Activated T-helper 2 cell treated with anti-CD3 and anti-CD28 coated beads, Interferon-gamma antibody, Interleukin-2, Interleukin-4, amounts not matched to agents 10 μg/mL and 5 μg/mL and 100 μg/mL, durations not matched to agents 14 hours and 24 hours and 36 hours (primary cell): ENCODE measurements at places on chromosomes 2 and 18.

- DNase-seq, result no peak
Measured at GRCh38 chr2:170571612-170572011, 143.5 kb upstream of the SP5 start.

GRCh38 chr2:137231628-137232027 lies 466.3 kb downstream of the THSD7B start:
- DNase-seq, result no peak

DNA sequence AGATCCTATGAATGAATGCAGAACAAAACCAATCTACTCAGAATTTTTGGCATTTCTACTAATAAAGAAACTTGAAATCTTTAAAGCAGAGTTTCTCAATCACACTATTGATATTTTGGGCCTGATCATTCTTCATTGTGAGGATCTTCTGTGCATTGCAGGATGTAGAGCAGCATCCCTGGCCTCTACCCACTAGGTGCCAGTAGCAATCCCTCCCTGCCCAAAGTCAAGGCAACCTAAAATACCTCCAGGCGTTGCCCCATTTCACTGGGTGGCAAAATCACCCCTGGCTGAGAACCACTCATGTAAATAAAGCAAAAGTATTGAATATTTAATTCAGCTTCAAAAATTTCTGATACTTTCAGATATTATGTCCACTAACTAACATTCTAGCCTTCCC lies 213.0 kb downstream of the SP3 start:
- no peak for DNase-seq

GRCh38 chr2:79122676-79123075 lies 2.4 kb downstream of the REG1A start:
- DNase-seq, result no peak

DNA sequence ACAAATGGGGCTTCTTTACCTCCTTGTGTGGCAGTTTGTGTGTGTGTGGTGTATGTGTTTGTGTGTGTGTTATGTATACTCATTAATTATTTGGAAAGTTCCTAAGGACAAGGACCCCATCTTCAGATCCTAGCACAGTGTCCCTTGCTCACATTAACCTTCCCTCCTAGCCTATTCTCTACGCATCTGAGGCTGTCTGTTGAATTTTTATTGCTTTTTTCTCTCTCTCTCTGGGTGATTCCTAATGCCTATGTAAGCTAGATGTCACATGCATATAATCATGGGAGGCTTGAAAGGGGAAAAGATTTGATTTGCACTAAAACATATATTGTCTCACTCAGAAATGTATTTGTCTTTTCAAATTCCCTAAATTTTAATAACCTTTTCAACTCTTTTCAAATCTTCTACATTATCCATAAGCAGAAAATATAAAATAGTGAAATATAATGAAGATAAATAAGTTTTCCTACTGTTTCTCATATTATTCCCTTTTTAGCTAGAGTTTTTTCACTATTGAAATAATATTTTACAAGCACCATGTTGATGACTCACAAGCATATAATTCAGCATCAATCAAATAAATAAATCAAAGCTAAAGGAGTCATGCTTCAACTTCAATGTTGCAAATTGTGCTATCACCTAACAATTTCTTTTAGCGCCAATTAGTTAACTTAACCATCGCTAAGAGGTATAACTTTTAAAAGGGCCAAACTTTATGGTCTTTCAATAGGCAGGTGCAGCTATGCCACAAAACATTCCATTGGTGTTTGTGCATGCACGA lies 199.0 kb upstream of the ERBB4 start:
- DNase-seq, result no peak

DNA sequence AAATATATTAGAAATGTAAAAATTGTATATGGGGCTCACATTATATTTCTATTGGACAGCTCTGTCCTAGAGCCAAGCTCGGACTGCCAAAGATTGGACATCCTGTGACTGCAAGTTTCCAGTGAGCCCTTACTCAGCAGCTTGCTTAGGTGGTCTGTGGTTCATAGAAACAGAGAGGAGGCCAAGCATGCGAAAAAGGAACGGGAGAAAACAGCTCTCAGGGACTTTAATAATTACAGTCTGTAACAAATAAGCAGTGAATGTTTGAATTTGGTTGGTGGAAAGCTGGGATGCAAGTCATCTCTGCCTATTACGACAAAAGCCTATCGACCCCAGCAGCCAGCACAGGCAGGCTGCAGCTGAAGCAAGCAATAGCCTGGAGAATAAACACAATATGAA lies 35.6 kb downstream of the WIPF1 start:
- no peak for DNase-seq

GRCh38 chr2:198188982-198189381 lies 384.6 kb downstream of the PLCL1 start:
- DNase-seq, result no peak

GRCh38 chr18:2932247-2933181 lies 80.4 kb downstream of the LPIN2 start:
- no peak for DNase-seq

DNA sequence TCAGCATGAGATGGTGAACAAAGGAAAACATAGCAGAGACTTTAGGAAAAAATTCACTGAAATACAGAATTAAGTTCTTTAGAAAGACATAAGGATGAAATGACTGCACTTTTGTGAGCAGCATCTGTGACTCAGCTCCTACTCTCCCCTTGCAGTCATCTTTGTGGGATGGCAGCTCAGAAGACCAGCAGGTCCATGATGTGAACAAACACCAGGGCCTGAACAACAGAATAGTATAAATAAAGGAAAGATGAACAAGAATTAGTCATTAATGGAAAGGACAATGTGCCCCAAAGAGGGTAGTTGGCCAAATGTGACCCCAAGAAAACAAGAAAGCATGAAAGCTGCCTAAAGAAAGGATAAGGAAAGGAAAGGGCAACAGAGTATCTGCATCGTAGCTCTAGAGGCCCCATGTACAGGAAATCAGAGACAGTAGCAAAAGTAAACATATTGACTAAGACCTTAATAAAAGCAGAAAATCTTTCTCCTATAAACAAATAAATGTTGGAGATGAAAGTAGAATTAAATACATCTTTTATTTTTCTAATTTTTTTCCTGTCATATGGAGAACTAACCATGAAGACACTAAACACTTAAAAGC lies 318.0 kb downstream of the ZEB2 start:
- DNase-seq, result no peak

GRCh38 chr2:27489118-27489497 lies 435 bp downstream of the IFT172 start:
- DNase-seq, result no peak

GRCh38 chr18:13285874-13286273 lies 67.3 kb downstream of the LDLRAD4 start:
- no peak for DNase-seq

DNA sequence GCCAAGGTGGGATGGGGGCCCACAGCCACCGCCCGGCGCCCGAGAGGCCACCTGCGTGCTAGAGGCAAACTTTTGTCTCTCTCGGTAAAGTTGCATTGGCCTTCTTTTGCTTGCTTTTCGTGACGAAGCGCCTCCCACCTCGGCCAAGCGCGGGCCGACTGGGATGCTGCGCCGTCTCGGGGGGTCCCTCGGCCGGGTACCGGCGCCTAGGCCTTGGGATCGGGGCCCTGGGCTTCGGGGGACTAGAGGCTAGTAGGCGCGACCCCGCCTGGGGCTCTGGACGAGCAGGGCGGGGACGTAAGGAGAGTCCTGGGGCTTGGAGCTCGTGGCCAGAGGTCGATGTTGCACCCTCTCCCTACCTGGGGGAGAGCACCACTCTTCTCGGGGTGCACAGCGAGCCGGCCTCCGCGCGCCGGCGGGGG lies 545 bp downstream of the GLI2 start:
- DNase-seq, result no peak

GRCh38 chr2:196592911-196593881 lies 46.3 kb upstream of the CCDC150 start:
- peak; percentile 15 for DNase-seq

DNA sequence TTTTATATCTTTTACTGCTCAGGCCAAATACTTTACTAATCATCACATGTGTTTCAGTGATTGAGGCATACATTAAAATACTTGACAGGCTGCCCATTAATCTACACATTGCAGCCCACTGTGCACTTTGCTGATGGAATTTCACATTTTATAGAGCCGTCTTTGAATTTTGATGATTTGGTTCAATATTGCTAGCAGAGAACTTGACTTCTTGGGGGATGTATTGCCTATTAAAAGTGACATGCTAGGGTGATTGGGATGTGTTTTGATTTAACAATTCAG lies 1291.0 kb upstream of the GYPC start:
- DNase-seq, result no peak

DNA sequence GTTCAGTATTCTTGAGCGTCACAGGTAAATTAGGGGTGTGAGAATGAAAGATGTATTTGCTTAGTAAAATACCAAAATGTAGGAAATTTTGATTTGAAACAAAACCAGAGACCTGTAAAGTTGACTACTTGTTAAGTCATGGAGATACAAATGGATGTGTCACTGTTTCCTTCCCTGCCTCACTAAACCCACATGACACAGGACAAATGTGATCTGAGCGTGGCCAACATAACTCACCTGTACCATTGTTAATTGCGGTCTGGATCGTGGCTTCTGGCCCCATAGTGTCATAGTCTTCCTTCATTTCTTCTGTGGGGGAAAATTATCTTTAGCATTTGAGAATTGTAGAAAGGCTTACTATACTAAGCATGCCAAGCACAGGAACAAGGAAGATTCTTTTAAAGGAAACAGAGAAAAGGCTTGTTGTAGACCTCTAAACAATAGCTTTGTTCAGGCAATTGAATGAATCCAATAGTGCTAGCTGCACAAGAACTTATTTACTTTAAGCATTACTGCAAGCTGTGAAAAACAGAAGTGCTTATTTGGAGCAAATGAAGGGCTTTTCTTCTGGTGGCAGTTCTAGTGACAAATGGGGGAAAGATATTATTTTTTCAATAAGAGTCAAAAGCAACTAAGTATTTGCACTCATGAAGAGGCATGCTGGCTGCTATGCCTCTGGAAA lies 95.2 kb downstream of the ZEB2 start:
- no peak for DNase-seq

DNA sequence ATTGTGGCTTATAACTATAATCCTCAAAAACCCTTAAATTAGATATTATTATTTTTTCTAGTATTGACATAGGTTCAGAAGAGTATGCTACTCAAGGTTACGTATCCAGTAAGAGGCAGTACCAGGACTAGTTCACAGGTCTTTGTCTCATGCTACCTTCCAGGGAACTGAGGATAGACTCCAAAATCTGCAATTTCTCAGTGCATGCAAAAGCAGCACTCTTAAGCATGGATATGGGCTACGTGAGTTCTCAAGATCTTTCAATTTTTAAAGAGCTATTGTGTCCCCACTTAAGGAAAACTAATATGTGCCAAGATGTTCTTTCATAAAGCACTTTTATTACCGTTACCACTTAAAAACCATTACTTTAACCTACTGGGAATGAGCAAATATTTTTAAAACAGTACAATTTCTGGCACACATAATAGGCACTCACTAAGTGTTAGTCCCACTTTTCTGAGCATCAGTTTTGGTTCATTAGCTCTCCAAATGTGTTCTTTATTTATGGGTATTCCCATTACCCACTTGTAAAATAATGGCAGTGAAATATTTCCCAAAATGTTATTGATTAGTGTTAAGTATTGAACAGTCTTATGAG lies 113.8 kb upstream of the TTN start:
- DNase-seq, result no peak

GRCh38 chr2:152693033-152693432 lies 24.2 kb downstream of the PRPF40A start:
- DNase-seq, result no peak

GRCh38 chr2:174704642-174705041 lies 59.6 kb downstream of the CHRNA1 start:
- DNase-seq, result no peak

DNA sequence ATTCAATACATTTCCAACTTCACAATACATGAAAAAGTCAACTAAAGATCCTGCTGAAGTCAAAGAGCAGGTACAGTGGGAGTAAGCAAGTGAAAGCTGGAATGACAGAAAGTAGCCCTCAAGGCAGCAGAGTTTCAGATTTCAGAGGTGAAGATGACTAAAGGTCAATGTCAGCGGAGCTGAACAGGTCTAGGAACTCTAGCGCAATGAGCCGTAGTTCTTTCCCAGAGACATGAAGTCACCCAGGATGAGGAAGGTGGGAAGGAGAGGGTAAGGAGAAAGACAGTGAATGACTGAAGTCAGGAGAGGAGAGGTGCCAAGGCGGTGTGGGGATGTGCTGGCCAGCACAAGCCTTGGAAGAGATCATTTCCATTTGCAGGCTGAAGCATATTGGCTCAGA lies 28.1 kb downstream of the PTPN2 start:
- DNase-seq, result no peak

GRCh38 chr2:230564805-230565779 lies 147.6 kb upstream of the CAB39 start:
- no peak for DNase-seq

DNA sequence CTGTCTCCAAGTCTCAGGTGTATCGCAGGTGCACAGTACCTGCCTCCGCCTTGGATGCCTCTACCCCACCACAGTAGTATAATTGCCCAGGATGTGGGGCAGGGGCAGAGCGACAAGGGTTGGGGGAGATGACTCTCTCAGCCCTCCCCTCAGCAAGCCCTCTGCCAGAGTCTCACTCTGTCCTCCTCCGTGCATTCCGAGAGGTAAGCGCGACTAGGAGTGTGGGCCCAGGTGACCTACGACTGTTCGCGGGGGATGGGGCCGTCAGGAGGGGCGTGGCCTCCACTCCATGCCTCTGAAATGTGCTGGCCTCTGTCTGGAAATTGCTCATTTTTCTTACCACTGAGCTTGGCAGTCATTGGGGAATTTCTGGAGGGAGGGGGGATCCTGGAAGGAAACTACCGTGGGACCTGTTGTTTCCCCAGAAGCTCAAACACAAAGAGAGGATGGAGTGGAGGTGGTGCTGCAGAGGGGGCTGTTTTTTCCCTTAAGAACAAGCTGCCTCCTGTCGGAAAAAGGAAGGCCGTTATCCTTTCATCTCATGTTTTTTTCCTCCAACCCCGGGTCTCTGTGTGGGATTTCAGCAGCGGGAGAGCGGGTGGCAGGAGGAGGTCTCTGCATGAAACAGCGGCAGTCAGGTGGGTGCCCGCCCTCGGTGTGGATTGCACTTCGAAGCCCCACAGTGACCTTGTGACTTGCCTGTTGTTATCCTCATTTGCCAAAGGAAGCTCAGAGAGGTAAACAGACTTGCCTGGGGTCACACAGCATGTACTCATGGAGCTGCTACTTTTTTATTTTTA lies 13.0 kb upstream of the RALB start:
- DNase-seq, result no peak

GRCh38 chr18:35457140-35457704 lies 40.5 kb downstream of the INO80C start:
- no peak for DNase-seq
